Activated CD4-positive, CD25-positive, alpha-beta regulatory T cell treated with anti-CD3 and anti-CD28 coated beads, Interleukin-2, amount 50 U/mL, for 72 hours (primary cell): ENCODE measurements at places on chromosomes 5 and 9.
A peak's percentile ranks its signal among the peaks of the same experiment; 100 is the strongest.

DNA sequence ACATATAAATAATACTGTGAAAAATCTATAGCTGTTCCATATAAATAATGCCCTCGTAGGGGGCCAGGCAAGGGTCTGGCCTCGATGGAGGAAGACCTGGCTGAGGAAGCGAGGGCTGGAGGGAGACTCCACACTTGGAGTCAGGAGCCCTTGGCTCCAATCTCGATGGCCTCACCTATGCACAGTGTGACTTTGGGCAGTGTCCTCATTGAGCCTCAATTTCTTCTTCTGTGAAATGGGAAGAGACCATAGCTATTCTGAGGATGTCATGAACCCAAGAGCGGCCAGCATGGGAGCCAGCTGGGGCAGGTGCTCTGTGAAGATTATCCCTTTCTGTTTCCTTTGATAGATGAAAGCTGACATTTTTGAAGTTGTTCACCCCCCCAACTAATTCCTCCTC is 24.8 kb downstream of the ANGPTL2 start:
- no peak for DNase-seq

- no peak for DNase-seq
These were observed 224.8 kb upstream of the VLDLR start for GRCh38 chr9:2396622-2397285.

DNA sequence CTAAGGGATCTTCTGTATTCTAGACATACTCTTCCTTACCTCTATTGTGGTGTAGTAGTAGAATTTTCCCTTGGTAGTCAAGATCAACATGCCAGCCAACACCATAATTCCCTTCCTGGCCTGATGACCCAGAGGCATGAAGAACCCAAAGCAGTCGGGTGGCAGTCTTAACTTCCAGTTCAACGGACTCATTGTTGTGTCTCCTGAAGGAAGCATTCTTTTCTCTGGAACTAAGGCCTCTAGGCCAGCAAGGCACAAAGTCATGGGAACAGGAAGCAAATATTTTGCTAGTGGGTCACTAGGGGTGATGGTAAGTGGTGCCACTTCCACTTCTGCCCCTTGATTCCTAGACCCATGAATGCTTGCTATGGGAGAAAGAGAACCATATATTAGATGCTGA is 55.2 kb upstream of the DAPK1 start:
- no peak for DNase-seq

GRCh38 chr5:138448481-138449398 is 9.9 kb downstream of the REEP2 start:
- DNase-seq, result no peak

GRCh38 chr9:127308652-127309434 is 44.3 kb downstream of the GARNL3 start:
- DNase-seq, result no peak

DNA sequence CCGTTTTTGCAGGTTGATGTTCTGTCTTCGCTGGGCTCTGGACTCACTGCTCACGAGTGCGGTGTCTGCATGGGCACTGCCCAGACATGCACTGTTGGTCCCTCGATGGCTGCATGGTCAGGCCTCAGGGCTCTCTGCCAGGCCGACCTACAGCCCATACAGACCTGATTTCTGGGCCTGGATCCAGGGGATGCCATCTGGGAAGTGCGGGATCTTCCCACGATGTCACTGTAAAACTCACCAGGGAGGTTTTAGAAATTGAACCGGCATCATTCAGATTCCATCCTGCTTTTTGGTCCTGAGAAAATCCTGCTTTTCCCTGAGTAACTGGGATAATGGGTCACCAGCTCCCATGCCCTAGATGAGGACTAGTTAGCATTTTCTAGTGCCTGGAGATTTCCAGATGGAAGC is 9.1 kb downstream of the S1PR3 start:
- no peak for DNase-seq

DNA sequence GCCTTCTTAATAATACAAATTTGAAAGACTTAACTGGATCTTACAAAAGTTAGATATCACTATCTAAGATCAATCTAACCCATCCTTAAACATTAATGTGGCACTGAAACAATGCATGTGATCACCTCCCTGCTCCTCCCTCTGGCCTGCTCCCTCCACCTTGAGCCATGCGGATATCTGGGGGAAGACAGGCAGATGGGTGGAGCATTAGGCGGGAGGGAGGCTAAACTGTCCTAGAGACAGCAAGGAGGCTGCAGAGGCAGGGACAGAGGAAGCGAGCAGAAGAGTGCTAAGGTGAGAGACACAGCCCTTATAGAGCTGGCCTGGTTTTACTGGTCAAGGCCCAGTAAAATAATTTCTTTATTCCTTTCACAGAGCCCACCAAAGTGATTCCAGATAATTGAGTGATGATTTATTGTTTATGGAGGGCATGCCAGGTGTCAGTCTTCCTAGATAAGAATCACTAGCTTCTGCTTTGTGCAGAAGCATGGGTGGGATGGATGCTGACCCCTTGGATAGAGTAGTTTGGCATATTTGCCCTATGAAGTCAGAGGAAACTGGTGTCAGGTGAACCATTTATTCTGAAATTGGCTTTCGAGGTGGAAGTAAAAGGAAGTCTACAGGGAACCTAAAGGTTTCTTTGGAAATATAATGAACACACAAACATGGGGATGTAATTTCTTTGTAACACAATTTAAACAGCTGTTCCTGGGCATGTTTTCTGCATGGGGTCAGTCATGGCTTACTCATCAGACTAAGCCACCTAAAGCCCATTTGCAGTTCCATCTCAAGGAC is 188.3 kb downstream of the GNAQ start:
- no peak for DNase-seq

DNA sequence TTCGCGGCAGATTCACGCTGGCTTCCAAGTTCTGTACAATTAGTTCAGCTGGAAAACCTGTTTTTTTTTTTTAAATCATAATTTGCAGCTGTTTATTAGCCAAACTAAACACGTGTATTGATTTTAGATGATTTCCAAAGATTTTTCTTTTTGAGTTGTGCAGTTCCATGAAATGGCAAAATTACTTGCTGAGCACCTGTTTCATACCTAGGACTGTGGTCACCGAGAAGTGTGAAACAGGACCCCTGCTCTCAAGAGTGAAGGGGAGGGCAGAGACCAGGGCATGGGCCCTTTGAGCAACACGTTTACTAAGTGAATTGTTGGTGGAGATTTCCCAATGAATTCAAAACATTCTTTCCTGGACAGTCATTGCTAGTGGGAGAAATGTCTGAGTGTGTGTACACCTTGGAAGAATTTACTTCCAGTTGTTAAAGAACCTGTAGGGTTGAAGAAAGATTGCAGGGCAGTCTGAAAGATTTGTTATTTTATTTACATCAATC is 688 bp downstream of the SNX24 start:
- DNase-seq, result no peak

DNA sequence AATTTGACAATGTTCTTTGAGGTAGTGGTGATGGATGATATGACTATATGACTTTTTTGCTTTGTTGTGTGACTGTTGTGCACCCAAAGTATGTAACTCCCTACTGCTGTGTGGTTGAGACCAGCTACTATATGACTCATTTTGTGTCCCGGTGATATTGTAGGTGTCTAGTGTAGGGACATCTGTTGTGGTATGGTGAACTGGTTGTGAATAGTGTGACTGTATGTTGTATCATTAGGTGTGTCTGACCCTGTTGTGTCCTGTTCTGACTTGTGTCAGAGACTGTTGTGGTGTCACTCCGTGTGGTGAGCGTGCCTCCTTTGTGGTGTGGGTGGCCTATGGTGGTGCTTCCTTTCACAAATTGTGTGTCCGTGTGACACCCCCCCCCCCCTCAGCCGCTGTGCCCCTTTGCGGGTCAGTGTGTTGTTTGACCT is 11.2 kb upstream of the CXXC5 start:
- no peak for DNase-seq

DNA sequence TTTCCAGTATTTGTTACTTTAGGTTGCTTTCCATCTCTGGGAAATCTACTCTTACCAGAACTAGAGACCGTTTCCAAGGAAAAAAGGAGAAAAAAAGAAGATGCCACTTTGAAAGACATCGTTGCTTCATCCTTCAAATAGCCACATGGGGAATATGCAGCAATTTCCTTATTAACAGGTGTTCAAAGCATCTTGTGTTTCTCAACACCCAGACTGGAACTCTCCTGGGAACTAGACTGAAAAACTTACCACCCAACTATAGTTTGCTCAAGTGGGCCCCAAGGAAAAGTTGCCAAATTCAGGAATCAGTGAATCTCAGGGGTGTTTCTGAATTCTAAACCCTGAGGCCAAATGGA is 80.0 kb upstream of the JAK2 start:
- DNase-seq, result no peak

- DNase-seq, result no peak
These were observed 14.6 kb downstream of the ZBTB43 start for GRCh38 chr9:126819482-126819881.

- DNase-seq, result no peak
These were observed 17.3 kb upstream of the SMIM32 start for GRCh38 chr5:136210259-136210658.

- DNase-seq, result peak; percentile 67
These were observed 232.2 kb downstream of the SYK start for GRCh38 chr9:91033797-91034196.

DNA sequence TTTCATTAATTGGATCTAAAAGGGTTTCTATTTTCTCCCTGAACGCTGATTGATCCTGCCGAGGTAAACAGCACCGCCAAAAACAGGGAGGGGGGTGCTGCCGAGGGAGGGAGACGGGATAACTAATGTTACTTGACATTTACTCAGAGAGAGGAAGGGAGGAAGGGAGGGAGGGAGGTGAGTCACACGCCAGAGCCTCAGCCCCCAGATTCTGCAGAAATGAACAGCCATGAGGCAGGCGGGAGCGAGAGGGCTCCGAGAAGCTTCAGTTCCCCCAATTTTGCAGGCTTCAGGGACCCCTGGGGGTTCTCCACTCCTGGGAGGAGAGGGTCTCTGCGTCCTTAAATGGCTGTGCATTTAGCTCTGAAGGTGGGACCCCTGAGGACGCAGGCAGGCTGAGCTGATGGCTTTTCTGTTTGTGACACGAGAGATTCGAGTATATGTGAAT is 59.1 kb upstream of the IER5L start:
- DNase-seq, result peak; percentile 51

DNA sequence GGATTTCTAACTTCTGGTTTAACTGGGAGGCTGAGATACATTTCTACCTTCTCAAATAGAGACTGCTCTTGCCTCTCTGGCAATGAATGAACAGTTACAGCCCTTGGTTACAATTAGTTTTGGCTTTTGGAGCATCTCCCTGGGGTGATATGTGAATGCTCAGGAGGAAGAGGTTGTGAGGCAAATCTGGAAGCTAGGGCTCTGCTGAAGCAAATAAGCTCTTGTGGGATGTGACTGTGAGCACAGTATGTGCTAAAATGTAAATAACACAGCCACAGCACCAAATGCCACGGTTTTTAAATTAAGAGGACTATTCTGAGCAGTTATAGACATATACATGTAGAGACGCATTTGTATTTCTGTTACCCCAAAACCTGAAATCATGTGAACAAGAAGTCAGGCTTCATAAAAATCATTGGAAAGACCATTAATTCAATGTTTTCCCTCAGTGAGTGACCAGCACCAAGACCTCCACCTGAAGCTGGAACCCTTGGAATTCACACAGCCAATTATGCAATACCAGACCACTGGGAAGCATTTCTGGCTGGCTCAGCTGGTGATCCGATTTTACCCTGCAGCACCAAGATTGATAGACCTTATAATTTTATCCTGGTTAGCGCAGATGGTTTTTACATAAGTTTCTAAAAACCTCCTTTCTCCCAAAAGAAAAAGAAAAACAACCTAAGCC is 3.0 kb upstream of the SLC44A1 start:
- DNase-seq, result no peak

GRCh38 chr5:19790829-19791466 is 197.1 kb downstream of the CDH18 start:
- no peak for DNase-seq

- DNase-seq, result no peak
These were observed 13.1 kb upstream of the SLC12A7 start for GRCh38 chr5:1125030-1125357.

GRCh38 chr5:52497133-52497693 is 290.5 kb upstream of the ITGA1 start:
- no peak for DNase-seq

- DNase-seq, result no peak
These were observed 484 bp downstream of the GFM2 start for GRCh38 chr5:74766418-74766848.

DNA sequence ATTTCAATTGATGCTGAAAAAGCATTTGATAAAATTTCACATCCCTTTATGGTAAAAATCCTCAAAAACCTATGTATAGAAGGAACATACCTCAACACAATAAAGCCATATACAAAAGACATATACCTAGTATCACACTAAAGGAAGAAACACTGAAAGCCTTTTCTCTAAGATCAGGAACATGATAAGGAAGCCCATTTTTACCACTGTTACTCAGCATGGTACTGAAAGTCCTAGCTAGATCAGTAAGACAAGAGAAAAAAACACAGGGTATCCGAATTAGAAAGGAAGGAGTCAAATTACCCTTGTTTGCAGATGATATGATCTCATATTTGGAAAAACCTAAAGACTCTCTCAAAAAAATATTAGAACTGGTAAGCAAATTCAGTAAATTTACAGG is 350.2 kb upstream of the PDE4D start:
- no peak for DNase-seq

DNA sequence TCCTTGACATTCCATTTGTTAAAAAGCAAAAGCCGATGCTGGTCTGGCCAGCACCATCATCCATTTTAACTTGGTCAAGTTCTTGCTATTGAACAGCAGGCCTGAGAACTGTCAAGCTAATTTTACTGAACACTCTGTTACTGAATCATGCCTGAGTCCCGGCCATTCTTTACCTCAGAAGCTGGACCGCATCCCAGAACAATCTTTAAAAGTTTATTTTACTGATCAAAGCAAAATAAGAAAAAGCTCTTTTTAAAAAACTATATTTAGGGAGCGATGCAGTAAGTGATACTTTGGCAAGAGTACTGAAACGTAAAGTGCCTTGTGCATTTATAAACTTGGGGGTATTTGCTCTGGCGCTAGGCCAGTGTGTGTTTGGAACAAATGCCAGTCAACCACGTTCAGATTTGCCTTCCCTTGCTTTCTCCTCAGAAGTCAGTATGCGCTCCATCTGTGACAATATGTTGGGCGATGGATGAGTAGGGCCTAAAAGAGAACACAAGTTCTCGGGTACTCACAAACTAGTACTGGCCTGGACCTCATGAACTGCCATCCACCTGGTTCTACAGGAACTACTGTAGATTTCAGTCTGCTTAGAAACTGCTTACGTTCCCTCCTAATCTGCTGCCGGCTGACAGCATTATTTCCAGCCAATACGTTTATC is 161.9 kb downstream of the MAPKAP1 start:
- DNase-seq, result no peak

GRCh38 chr9:21015129-21015815 is 16.2 kb downstream of the HACD4 start:
- DNase-seq, result no peak
